CD4-positive, alpha-beta T cell (primary cell): ENCODE measurements at places on chromosomes 2 and 18.

- DNase-seq, result no peak
These were observed 769 bp downstream of the ALMS1 start for GRCh38 chr2:73386342-73386868.

- no peak for DNase-seq
These were observed 174.5 kb upstream of the MGAT5 start for GRCh38 chr2:134079373-134079772.

- no peak for DNase-seq
These were observed 147.9 kb downstream of the MYCN start for GRCh38 chr2:16088035-16088801.

DNA sequence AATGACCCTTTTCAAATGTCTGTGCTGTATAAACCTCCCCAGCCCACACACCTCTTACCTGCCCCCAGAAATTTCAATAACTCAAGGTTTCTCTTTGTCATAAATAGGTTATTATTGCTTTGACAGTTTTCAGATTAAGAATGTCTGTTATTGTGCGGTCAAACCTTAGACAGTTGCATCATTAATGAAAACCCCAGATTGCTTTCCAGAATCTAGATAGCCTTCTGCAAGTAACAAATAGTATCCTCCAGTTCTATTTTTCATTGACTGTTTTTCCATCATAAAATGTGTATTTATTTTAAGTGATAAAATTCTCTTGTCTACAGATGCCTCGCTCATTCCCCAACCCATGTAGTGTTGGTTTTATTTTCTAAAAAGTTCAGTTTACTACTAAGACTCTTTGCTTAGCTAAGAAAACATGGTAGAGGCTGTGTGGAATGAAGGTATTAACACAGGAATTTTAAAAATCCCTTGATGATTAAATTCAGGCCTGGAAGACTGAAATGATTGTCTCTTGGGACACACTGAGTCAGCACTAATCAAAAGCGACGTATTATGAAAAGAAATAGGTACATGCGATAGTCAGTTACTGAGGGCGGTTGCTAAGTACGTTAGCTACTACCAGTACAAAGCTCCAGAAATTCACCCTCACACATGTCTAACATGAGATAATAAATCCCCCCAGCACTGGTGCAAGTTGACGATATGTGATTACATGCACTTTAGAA is 38.4 kb upstream of the ITGAV start:
- no peak for DNase-seq

- no peak for DNase-seq
These were observed 125.7 kb upstream of the LMAN1 start for GRCh38 chr18:59484561-59485328.

GRCh38 chr2:9268301-9269080 is 61.9 kb downstream of the ASAP2 start:
- DNase-seq, result no peak

- no peak for DNase-seq
These were observed 28.3 kb upstream of the TOGARAM2 start for GRCh38 chr2:28952836-28953211.

- DNase-seq, result no peak
These were observed 98.3 kb downstream of the KLHL14 start for GRCh38 chr18:32674491-32674890.

- DNase-seq, result no peak
These were observed 457.1 kb upstream of the ETAA1 start for GRCh38 chr2:66940080-66940479.

DNA sequence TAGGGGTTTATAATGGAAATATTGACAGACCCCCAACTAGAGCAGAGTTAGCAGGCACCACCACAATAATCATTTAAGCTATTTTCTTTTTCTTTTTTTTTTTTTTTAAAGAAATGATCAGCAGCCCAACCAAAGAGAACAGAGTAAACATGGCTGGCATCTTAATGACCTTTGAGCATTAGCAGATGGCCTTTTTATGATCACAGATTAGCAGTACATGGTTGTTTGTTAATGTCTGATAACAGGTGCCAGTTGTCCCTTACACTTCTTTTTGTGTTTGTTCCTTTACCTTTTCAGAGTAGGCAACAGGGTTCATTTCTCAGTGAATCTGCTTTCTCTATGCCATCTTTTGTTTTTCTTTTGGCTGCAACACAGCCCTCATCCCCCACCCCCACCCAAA is 747.0 kb downstream of the BCL11A start:
- no peak for DNase-seq
